ENCODE measurements at places on chromosomes 13 and 19. TPM values are rescaled to one million over a fixed set of nuclear protein-coding genes. Genes with fewer than 3 reads are reported as not detected.

The MBD3L2 gene
- total RNA-seq: not detected

The IRGC gene
- not detected for total RNA-seq

The KLHL1 gene
- not detected for total RNA-seq

The YJEFN3 gene
- 1.3 TPM for total RNA-seq

The KRTDAP gene
- total RNA-seq: 1.4 TPM

The KLK3 gene
- not detected for total RNA-seq

The TMEM255B gene
- total RNA-seq: 4.1 TPM

The PLA2G4C gene
- 0.70 TPM for total RNA-seq

The C13orf42 gene
- total RNA-seq: not detected

The STARD13 gene
- total RNA-seq: 7.3 TPM

The CFD gene
- total RNA-seq: not detected

The NXNL1 gene
- total RNA-seq: not detected

The MRPL57 gene
- 39.4 TPM for total RNA-seq
